ENCODE measurements at places on chromosomes 3 and 15. TPM values are rescaled to one million over a fixed set of nuclear protein-coding genes. Genes with fewer than 3 reads are reported as not detected.

CPN2 gene
- not detected for polyA plus RNA-seq

GOLGA6L25 gene
- polyA plus RNA-seq: not detected

TLR9 gene
- 0.08 TPM for polyA plus RNA-seq

GXYLT2 gene
- 35.0 TPM for polyA plus RNA-seq

CPLX3 gene
- not detected for polyA plus RNA-seq

GOLGA6D gene
- polyA plus RNA-seq: not detected

GHSR gene
- not detected for polyA plus RNA-seq

GP9 gene
- 0.37 TPM for polyA plus RNA-seq

NFKBIZ gene
- 20.6 TPM for polyA plus RNA-seq

EFCC1 gene
- polyA plus RNA-seq: 1.6 TPM

CCDC39 gene
- polyA plus RNA-seq: 0.64 TPM

SLC28A1 gene
- 0.14 TPM for polyA plus RNA-seq

THPO gene
- 1.5 TPM for polyA plus RNA-seq

MYLK gene
- polyA plus RNA-seq: 109 TPM

HHLA2 gene
- not detected for polyA plus RNA-seq

GRCh38 chr15:38642689-38643270, 78.2 kb upstream of the RASGRP1 start:
- no peak for DNase-seq

DNA sequence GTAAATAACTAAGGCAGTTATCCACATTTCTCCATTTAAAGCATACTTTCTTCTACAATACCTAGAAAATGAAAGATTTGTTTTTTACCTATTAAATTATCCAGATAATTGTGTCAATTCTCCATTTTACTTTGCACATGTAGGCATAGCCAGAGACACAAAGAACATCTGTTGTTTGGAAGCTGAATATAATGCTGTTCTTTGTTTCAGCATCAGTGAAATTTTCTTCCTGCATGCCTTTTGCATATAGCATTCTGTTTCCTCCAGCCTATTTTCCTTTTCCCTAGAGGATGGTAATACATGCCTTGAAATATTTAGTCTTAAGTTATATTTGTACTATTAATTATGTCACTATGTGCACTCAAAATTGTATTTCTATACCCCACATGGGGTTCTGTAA, 233.7 kb downstream of the CNTN6 start:
- DNase-seq: no peak

- no peak for DNase-seq
These were observed 7.1 kb downstream of the KAT2B start for GRCh38 chr3:20047341-20047779.

DNA sequence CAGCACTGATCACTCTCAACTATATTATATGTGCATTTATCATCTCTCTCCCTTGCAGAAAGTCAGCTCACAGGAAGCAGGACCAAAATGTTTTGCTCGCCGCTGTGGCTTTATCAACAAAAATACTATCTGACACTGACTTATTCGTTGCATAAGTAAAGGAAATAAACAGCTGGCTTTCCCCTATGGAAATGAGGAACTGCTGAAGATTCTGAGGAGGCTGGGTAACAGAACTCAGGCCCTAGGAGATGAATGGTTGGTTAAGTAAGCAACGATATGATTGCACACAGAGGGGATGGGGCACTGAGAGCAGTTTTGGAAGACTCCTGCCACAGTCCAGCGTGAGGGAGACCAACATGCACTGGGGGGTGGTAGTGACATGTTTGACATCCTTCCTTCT, 181.1 kb downstream of the STT3B start:
- DNase-seq: no peak

DNA sequence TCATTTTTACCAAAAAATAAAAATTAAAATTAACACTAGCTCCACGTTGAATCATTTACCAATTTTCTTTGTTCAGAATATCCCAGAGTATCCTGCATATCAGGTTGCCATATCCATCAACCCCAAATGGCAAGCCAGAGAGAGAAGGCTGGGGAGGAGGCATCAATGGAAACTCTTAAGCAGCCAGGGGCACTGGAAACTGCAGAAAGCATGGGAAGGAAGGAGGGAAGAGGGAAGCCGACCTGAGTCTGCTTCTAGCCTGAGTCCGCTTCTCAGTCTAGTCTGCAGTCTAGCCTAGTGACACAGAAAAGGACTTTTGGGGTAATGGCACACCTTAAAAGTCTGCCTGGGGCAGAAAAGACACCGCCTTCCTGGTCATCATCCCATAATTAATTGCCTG, 1.6 kb upstream of the MTHFS start:
- DNase-seq: no peak

DNA sequence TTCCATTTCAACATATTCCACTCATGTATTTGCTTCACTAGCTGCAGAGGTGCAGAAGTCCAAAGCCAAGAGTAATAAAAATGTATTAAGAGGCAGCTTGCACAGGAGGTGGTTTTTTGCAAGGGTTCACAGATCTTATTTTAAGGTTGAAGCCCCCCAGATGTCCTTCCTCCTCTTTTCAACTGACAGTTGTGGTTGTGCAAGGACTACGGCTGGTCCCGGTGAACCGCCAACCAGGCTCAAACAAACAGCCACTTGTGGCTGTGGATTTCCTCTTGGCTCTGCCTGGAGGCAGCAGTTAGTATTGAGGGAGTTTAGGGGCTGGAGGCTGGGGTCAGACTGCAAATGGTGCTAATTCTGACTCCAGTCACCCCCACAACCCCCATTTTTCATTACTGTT, 240.7 kb upstream of the TBC1D5 start:
- DNase-seq: no peak

- no peak for DNase-seq
These were observed 120.7 kb upstream of the WNT5A start for GRCh38 chr3:55607844-55608243.

DNA sequence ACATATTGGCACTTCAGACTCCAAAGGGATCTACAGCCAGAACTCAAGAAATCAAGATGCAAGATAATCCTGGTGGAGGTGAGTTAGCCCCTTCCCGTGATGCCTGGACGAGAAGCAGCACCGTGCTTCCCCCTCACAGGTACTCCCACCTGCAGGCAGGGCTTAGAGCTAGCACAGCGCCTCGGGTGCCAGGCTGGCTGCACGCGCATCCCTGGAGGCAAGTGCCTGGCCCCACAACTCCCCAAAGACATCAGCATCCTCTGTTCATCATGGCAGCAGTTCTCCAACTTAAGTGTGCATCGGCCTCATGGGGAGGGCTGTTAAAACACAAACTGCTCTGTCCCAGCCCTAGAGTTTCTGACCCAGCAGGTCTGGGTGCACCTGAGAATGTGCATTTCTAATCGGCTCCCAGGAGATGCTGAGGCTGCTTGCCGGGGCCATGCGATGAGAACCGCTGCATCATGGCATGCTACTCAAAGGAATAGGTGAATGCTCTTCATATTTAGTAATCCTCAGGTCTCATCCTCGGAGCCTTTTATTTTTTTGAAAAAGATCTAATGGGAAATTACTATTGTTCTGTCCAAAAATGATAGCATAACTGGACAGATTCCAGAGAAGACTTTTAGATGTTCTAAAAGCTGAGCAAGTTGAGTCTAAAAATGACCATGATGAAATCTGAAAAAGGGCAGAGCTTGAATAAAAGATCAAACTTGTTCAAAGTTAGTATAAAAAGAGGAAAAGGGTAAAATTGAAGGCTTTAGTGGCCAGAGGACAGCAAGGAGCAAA, 244.2 kb downstream of the ADAMTS17 start:
- no peak for DNase-seq

DNA sequence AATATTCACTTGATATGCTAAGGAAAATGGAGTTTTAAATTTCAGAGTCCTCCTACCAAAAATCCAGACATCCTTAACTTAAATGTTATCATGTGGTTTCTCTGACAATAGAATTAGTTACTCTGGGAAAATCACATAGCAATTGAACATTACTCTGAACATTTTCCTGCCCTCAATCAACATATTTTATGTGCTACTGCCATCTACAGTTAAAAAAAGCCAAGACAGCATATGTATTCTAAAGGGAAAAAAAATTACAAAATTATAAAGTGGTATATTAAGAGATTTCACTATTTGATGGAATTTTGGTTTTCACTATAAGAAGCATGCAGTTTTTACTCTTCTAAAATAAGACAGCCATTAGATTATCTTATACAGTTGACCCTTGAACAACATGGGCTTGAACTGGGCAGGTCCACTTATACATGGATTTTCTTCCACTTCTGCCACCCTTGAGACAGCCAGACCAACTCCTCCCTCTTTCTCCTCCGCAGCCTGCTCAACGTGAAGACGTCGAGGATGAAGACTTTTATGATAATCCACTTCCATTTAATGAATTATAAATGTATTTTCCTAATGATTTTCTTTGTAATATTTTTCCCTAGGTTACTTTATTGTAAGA, 122.3 kb downstream of the ATP1B3 start:
- peak; percentile 12 for DNase-seq

DNA sequence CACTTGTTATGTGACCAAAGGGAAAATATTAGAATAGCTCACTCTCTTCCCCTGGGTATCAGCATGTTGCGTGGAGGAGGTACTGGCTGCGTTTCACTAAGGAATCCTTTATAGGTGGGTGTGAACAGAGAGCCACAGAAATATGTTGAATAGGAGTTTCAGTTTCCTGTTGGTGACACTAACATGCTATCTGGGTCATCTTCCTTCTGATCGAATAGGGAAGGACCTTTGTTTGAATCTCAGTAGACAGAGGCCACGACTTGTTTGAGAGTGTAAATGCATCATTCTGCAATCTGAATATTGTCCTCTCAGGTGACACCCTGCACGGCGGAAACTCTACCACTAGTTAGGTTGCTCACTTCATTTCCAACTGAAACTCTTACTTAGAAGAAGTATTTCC, 157.9 kb upstream of the SLC2A2 start:
- DNase-seq: no peak

DNA sequence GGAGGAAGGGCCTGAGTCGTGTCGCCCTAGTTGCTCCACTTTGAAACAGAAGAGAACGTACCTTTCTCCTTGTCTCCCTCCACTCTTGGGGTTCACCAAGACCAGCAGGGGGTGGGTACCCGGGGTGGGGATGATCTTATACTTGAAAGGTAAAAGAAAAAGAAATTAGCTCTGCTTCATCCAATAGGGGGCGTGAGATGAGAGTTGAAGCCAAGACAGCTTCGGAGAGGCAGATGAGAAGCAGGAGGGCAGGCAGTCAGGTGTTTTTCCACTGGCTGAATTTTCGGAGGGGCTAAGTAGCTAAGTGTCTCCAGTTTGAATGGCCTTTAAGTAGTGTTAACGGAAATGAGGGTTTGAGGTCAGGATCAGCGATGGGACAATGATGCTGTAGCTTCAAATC, 100.4 kb downstream of the DGKG start:
- DNase-seq: no peak

GRCh38 chr3:67790043-67790442, 135.6 kb upstream of the SUCLG2 start:
- DNase-seq: peak; percentile 16

- peak; percentile 76 for DNase-seq
These were observed 36.1 kb downstream of the BNC1 start for GRCh38 chr15:83248151-83249029.

DNA sequence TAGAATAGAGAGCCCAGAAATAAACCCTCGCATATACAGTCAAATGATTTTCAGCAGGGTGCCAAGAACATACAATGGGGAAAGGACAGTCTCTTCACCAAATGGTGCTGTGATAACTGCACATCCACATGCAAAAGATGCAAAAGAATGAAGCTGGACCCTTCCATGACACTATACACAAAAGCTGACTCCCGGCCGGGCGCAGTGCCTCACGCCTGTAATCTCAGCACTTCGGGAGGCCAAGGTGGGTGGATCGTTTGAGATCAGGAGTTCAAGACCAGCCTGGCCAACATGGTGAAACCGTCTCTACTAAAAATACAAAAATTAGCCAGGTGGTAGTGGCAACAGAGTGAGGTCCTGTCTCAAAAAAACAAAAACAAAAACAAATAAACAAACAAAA, 43.2 kb upstream of the IQSEC1 start:
- DNase-seq: no peak

GRCh38 chr3:157953565-157953964, 152.7 kb downstream of the SHOX2 start:
- DNase-seq: no peak

GRCh38 chr3:49799761-49800160, at the start of gene CDHR4:
TSS of gene CDHR4 (minus strand) at chr3:49799873. CDS start at chr3:49799812, 61 bp downstream.
- DNase-seq: no peak

DNA sequence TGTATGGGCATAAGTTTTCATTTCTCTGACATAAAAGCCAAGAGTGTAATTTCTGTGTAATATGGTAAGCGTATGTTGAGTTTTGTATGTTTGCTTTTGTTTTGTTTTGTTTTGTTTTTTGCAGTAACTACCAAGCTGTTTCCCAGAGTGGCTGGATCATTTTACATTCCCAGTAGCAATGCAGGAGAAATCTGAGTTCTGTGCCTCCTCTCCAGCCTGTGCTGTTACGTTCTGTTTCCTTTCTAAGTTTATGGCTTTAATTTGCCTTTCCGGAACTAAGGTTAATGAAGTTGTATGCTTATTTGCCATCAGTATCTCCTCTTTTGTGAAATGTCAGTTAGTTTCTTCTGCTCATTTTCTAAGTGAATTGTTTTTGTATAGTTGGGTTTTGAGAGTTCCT, 307.8 kb downstream of the GABRG3 start:
- DNase-seq: peak; percentile 24

GRCh38 chr3:134082582-134082981, 52.9 kb upstream of the SLCO2A1 start:
- DNase-seq: no peak

GRCh38 chr3:185646382-185647133, 60.5 kb downstream of the SENP2 start:
- no peak for DNase-seq

DNA sequence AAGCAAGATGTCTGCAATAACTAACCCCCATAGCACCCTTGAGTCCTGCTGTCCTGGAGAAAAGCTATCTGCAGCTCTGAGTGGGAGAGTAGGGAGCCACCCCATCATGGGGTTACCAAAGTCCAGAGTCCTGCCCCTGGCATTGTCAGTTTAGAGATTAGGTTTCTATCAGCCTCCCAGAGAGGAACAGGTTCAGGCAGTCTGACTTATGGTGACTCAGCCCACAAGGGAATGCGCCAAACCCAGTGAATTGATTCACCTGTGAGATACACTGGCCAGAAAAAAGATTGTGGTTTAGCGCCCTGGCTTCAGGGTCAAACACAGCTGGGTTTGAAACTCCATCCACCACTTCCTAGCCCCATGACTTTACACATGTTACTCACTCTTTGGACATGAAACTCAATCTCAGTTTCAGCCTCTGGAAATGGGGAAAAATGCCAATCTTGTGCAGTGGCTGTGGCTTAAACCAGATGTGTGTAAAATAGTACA, 263.6 kb upstream of the HES1 start:
- no peak for DNase-seq

GRCh38 chr3:83230841-83231240, 1469.4 kb upstream of the GBE1 start:
- no peak for DNase-seq

GRCh38 chr15:85482894-85483293, 102.5 kb downstream of the AKAP13 start:
- no peak for DNase-seq

GRCh38 chr3:188123170-188123905, 30.6 kb upstream of the LPP start:
- no peak for DNase-seq
